ENCODE measurements at places on chromosomes 3 and 15.

DNA sequence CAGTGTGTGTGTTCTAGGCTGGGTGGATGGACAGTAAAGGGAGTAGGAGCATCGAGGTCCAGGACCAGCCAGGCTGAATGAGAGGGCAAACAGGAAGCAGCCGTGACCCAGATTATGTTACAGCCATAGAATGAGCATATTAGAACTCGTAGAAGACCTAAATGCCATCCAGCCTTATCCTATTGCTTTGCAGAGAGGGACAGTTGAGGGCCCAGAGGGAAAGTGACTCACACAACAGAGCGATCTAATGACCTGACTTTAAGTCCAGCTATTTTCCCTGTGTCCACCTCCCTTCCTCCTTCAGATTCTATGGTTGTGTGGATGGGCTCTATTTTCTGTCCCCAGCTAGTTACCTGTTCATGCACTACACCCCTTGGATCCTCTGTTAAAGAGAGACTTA lies 634.1 kb upstream of the TBL1XR1 start:
- DNase-seq: no peak

GRCh38 chr15:44082558-44083157 lies 112.4 kb downstream of the FRMD5 start:
- no peak for DNase-seq

DNA sequence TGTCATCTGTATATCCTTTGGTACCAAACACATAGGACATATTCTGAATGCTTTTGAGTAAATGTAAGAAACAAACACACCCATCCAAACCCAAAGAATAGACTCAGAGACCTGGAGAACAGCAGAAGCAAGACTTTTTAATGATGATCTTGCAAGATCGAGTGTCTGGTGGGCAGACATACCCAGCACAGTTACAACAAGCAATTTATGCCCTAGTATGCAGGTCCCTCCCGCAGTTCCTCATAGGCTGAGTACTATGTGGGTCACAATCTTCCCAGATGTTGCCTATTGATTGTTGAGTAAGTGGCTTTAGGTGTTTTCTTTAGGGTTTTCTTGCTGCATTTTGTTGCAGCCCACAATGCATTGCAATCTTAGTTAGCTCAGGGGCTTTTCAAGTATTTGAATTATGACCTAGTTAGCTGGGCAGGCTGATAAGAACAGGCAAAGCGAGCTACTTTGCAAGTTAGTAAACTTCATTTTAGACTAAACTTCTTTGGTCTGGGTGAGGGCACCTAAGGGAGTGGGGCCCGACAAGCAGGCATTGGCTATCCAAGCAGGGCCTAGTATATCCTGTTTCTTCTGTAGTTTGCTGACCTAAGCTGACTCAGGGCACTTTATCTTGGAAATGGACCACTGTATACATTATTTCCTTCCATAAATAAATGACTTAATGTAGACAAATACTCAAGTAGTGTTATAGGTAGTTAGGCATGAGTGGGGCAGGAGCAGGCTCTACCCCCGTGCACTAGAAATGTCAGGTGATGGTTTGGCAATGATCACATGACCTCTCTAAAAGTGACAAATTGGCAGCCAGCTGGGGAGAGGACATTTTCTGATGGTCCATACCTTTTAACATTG lies 87.3 kb upstream of the LIPC start:
- no peak for DNase-seq

DNA sequence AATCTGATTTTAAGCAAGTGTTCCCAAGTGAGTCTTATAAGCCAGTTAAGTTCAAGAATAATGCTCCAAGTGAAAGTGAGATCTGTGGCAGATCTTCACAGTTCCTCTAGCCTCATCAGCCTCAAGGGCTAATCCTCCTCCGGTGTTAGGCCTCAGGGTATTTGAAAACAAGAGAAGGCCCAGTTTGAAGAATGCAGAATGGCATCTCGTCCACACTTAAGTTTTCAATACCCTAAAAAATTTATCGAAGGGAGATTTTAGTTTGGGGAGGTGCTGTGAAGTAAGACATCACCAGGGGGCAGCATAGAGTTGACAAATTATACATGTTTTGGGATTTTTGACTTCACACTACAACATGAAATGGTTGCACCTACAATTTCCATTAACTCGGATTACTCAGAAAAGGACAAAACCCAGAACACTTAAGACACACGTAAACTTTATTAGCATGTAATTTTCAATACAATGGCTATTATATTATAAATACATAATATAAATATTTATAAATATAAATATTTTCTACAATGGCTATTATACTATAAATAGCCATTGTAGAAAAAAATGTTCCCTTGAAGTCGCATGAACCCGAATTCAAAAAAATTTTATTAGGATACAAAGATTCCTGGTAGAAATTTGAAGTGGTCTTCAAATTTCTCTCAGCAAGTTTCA lies 2.3 kb upstream of the TMEM266 start:
- no peak for DNase-seq

DNA sequence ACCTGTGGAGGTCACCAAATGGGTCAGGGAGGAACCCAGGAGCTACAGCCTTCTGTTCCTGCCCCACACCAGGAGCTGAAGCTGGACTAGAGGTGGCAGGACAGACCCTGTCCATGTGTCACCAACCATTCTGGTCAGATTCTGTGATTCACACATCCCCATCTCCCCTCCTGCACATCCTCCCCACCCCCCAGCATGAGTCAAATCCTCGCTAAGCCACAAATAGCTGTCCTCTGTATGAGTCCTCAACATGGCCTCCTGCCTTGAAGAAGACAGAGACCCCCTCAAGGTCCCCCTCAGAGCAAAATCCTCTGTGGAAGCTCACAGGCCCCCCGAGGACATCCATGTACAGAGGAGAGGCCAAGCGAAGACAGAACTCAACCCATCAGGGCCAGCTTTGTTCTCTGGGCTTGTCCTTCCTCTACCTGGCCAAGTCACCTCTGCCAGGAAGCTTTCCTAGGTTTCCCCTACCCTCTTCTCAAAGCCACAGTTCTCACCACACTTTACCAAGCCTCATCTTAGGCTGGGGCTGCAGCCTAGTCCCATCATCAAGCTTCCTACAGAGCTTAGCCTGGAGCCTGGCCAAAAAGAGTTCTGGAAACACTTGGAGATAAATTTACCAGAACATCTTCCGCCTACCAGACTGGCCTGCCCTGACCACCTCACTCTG lies 17.1 kb downstream of the CACNA2D2 start:
- no peak for DNase-seq

- DNase-seq: no peak
Observed at GRCh38 chr3:146065573-146066006, 95.4 kb downstream of the PLOD2 start.

DNA sequence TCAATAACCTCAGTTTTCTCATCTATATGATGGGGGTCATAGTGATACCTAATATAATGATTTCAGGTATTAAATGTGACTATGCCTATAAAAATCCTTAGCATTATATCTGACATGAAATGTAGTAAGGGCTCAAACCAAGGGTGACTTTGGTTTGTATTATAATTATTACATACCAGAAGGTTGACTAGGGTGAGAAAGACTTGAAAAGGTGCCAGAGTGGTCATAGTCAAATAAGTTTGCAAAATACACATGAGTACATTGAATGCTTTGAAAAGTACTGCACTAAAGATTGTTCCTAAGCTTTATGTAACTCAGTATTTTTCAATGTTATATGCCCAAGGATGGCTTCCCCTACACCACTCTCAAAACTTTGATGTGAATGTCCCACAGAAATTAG lies 297.2 kb downstream of the ARPP21 start:
- no peak for DNase-seq

DNA sequence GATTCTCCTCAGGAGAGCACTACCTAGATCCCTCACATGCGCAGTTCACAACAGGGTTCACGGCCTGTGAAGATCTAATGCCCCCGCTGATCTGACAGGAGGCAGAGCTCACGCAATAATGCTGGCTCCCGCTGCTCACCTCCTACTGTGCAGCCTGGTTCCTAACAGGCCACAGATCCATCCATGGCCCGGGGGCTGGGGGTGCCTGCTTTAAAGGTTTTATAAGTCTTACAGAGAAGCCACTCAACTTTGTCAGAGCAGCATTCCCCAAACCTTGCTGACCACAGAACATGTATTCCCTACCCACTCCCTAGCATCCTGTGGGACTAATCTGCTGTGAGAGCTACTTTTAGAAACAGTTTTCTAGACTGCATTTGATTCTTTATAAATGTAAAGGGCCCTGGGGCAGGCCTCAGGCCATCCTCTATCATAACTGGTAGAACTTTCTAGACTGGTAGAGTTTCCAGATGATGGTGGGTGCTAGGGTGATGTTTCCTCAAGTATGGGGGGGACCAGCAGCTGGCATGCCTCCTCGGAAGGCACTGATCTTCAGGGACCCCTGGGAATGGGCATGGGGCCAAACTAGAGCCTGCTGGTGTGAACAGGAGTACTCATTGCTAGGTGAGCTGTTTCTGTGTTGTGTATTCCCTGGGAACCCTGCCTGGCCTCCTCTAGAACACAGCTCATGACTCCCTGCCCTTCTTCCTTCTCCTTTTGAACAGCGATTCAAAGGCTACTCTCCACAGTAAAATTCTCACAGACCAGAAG lies 25.7 kb upstream of the RAD18 start:
- no peak for DNase-seq

- no peak for DNase-seq
Observed at GRCh38 chr15:59170295-59171066, 36.2 kb upstream of the LDHAL6B start.

GRCh38 chr3:53753518-53754183 lies 92.6 kb downstream of the CHDH start:
- no peak for DNase-seq

- no peak for DNase-seq
Observed at GRCh38 chr15:85500060-85500708, 119.8 kb downstream of the AKAP13 start.
